ENCODE measurements at places on chromosomes 4 and X.
A peak's percentile ranks its signal among the peaks of the same experiment; 100 is the strongest.

GRCh38 chr4:173507471-173508385 is 22.3 kb downstream of the HAND2 start:
- no peak for DNase-seq

GRCh38 chr4:116082808-116083366 is 969.5 kb upstream of the NDST4 start:
- DNase-seq = no peak

DNA sequence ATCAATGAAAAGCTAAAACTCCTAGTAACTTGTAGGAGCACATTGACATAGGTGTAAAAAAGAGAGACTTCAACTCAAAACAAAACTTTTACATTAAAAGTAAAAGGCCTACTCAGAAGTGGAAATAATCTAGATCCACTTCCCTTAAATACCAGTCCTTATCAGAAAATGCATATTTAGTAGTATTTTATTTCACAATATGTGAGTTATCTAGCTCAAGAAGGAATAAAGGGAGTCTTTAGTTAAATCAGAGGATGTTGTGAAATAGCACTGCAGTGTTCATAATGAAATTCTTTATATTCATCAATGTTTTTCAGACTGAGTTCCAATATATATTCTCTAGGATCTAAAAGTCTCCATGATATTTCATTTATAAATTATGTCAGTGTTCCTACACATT is 715.0 kb downstream of the GRID2 start:
- no peak for DNase-seq

DNA sequence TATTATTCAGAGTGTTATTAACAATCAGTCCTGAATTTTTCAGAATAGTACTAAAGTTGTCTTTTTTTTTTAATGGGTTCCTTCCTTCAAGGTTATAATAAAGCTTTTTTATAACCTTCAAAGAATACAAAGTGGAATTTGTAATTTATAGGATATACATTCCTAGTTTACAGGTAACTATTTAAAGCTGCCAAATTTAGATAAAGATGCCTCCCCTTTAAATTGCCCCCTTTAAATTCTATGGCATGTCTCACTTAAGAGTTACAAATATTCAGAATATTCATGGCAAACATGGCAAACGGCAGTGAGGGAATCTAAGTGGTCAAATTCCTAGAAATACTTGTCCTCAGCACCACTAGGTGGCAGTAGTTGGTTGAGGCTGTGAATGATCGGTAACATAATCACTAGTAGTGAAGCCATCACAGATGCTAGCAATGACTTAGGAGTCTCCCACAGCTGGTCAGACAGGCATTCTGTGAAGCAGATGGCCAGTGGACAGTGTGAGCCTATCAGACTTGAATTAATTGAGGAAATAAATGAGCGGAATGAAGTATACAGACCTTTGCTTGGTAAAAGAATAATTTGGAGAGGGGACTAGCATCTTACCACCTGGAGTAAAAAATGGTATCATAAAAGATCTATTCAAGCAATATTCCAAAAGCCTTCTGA is 86.4 kb downstream of the CBR4 start:
- peak; percentile 39 for DNase-seq

GRCh38 chrX:41621222-41621723 is 67.5 kb upstream of the GPR34 start:
- DNase-seq = no peak

- no peak for DNase-seq
Observed at GRCh38 chr4:187268940-187269339, 545.3 kb upstream of the FAT1 start.

DNA sequence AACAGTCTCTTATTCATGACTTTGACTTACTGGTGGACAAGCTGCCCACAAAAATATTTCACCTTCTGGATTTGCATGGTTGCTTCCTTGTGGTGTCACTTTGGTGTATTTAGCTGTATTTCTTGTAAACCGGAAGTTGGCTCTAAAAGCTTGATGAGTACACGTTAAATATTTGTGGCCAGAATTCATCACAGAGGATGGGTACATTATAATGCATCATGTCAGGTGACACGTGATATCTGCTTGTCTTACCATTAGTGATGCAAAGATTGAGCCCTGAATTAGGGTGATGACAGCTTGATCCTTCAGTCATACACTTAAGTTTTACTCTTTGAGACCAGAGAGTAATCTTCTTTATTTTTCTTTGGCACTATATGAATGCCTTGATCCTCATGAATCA is 188.3 kb upstream of the RPS6KA3 start:
- DNase-seq = no peak

GRCh38 chr4:88575186-88575585 is 17.1 kb upstream of the HERC3 start:
- DNase-seq = no peak

DNA sequence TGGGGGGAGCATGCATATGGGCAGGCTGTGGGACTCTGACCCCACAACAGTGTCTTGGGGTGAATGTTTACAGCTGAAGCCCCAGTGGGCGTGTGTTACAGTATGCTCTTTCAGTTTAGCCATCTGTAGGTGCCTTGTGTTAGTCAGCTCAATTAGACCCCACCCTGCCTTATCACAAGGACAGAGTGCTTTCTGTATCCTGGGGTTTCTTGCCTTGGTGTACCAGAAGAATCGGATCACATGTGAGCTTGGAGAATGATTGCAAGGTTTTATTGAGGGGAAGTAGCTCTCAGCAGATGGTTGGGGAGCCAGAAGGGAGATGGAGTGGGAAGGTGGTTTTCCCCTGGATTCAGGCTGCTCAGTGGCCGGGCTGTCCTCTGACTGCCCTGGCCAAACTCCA is 27.3 kb downstream of the SH3BGRL start:
- no peak for DNase-seq

DNA sequence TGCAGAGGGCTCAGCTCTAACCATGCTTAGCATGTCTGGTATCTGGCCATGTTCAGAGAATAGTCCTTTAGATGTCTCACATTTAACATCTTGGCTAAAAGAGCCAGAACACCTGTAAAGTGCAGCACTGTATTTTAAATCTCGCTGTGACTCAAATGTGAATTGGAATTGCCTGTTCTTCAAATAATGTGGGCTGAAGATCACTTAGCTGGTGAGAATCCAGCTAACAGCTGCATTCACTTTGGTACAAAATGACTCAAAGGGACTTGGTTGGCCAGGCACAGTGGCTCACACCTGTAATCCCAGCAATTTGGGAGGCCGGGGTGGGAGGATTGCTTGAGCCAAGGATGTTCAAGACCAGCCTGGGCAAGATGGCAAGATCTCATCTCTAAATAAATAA is 63.5 kb upstream of the PLAC8 start:
- no peak for DNase-seq

DNA sequence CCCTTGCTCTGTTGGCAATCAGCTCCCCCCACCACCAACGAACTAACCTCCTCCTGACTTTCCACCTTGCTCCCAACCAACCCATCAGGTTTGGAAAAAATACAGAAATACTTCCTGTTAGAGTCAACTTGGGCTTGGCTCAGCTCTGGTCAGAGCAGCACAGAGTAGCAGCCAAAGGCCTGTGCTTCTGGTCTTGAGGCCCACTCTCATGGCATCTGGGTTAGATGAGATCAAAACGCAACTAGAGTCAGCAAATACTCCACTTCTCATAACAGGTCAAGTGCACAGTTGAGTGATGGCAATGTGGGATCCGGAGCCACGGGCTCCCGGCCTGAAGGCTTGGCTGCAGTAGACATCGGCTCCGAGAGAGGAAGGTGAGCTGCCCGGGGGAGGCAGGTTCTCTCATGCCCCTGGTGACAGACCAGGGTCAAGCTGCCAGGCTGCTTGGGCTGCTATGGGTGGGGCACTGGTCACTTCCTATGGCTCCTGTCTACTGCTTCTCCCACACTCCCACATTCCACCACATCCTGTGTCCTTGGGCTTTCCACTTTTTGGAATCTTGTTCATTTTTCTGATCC is 34.8 kb downstream of the ZNF185 start:
- DNase-seq = no peak

DNA sequence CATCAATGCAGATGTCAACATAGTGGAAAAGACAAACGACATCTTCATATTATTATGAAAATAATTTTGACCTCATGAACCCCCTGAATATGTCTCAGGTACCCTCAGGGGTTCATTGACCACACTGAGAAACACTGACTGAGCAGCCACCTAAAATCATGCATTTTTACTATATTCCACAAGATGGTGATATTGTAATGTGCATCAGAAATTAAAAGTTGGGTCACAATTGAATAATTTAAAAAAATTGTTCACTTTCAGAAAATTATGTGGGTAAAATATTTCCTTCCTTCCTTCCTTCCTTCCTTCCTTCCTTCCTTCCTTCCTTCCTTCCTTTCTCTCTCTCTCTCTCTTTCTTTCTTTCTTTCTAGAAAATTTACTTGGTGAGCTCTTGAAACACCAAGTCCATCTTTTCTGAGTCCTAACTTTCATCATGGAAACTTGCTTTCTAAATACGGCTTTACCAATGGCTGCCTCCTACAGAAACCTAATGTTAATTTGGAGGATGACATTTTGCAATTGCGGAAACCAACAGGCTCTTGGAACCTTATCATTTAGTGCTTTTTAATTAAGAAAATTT is 103.6 kb downstream of the RTL3 start:
- DNase-seq = no peak

DNA sequence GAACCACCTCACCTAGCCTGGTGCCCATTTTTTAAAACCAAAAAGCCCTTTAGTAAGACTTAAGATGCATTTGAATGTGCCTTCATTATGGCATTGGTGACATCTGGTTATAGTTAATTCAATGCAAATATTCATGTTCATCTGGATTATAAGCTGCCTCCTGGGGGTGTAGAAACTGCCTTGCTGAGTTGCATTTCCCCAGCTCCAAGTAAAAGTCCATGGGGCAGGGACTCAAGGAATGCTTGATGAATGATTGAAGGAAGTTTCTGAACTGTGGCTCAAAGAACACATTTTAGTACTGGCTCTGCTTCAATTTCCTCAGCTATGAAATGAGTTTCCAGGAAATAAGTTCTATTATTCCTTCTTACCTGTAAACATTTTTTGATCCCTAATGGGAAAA is 18.5 kb upstream of the RBM47 start:
- DNase-seq = no peak

- DNase-seq = no peak
Observed at GRCh38 chrX:29295987-29296680, 708.9 kb downstream of the IL1RAPL1 start.
